Stimulated activated CD4-positive, alpha-beta T cell treated with anti-CD3 and anti-CD28 coated beads, Interleukin-1b, Interleukin-23, amount 100 ng/mL, for 24 hours (primary cell): ENCODE measurements at places on chromosomes 7 and 10.

DNA sequence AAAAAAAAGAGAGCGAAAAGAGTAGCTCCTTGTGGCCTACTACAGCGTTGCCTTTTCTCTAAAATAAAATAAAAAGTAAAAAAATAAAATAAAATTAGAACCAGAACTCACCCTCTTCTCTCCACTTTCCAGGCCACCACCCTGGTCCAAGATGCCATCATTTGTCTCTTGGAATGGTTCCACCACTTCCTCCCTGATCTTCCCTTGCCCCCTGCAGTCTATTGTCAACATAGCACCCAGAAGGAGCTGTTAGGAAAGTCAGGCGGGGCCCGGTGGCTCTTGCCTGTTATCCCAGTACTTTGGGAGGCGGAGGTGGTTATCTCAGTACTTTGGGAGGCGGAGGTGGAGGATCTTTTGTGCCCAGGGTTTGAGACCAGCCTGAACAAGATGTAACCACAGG is 7.6 kb upstream of the GRID2IP start:
- no peak for DNase-seq

DNA sequence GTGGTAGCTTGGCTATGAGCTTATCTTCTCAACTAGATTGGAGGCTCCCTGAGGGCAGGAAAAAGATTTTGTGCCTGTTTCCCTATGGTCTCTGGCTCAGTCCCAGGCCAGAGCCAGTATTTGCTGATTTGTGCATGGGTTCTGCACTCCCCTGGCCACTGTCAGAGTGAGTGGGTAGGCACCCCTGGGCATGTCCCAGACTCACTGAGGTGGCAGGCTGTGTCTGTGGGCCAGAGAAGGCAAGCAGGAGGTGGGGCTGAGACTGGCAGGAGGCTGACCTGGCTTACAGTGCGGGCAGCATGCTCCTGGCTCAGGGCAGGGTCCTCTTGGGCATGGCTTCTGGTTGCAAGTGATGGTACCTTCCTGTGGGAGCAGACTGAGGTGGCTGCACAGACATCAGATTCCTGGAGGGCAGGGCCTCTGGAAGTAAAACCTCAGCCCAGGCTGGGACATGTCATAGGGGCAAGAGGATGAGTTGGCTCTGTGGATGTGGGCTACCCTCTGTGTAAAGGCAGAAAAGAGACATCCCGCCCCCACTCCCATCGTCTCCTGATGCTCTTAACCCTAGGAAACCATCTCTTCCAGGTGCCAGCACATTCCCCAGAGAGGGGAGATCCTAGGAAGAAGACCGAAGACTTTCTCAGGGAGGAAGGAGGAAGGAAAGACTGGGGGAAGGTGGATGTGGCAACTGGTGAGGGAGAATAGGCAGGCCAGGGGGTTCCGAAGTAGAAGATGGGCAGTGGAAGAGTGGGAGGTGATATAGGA is 4.3 kb downstream of the KCP start:
- no peak for DNase-seq

DNA sequence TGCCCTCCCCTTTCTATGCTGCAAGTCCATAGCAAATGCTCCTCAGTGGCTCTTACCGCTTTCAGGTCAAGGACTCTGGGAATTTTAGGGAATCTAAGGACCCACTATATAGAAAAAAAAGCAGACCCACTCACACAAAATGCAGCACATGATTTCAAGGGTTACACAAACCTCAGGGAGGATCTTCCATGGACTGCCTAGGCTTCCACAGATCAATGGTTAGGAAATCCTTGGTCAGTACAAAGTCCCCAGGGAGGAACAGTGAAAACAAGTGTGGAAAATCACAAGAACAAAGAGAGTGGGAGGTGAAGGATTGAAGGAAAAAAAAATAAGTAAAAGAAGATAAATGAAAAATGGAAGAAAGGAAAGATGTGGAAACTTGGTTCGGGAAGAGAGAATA is 188.4 kb downstream of the AHR start:
- no peak for DNase-seq

- DNase-seq, result no peak
Observed at GRCh38 chr10:114281461-114281860, 42.4 kb downstream of the VWA2 start.

DNA sequence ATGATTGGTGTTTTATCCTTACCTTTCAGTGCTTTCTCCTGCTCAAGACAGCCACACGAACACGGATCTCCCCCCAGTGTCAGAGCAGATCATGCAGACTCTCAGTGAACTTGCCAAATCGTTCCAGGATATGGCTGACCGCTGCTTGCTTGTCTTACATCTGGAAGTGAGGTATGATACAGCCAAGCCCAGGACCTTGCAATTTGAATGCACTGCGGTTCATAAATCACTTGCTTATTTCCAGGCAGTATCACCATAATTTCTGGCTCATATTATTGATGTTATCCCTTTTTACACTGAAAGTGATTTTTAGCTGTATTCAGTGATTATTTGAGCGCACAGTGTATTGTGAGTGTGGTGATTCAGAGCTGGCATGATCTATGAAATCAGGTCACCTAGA is 129.7 kb upstream of the LRGUK start:
- DNase-seq, result no peak

GRCh38 chr7:55244006-55244745 is 121.0 kb upstream of the LANCL2 start:
- no peak for DNase-seq

- no peak for DNase-seq
Observed at GRCh38 chr10:13670311-13670710, 83.5 kb downstream of the PRPF18 start.

- no peak for DNase-seq
Observed at GRCh38 chr10:11285171-11285570, 267.5 kb downstream of the CELF2 start.

DNA sequence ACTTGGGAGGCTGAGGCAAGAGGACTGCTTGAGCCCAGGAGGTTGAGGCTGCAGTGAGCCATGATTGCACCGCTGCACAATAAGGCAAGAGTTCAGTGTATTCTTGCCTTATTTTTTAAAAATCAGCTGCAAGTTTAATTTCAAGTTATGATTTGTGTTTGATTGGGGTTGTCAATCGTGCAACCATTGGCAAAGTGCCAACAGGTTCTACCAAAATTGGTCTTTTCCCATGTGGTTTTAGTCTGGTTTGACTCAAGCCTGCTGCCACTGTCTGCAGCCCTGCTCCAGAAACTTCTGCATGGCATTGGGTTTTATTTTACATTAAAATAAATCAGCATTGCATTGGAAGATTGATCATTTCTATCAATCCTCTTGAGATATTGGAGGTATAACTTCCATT is 72.7 kb downstream of the PTPRE start:
- no peak for DNase-seq

GRCh38 chr7:29289156-29290021 is 94.8 kb downstream of the CHN2 start:
- DNase-seq, result no peak

GRCh38 chr7:102412548-102412947 is 16.4 kb downstream of the PRKRIP1 start:
- no peak for DNase-seq

GRCh38 chr7:68288144-68288593 is 1291.5 kb downstream of the TYW1 start:
- no peak for DNase-seq

DNA sequence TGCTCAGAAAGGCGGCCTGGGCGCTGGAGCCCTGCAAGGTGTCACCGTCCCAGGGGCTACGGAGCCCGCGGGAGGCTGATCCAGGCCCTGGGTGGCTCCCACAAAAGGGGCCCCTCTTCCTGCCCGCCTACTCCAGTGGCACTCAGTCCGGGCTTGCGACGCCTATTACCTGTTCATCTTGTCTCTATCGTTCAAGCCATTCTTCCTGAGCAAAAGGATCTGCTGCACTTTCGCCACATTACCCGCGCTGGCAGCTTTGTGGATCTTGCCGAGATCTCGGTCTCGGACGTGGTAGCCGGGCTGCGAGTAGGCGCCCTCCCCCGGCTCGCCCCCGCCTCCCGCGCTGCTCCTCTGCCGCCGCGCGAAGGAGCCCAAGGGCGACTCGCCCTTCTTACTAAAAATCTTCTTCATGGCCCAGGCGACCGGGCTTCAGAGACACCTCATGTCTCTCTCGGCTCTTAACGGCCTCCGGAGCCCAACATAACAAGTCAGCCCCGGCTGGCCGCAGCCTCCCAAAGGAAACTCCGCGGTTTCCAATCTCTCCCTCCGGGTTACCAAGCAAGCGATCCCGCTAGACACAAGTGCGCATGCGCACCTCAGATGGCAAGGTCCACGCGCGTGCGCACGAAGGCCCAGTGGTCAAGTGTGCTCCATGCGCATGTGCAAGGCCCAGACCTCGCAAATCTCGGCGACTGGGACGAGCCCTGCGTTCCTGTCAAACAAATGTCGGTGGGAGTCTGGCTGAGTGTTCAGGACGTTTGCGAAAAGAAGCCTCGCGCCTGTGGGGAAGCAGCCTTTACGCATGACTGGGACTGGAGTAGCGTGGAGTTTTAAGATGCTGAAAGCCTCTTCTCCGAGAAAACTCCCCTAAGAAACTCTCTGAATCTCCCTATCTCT is at the start of gene ANKRD26:
TSS of gene ANKRD26 (minus strand) at position 579 of the 897 bp plus-strand sequence. CDS start at position 411, 168 bp downstream.
- DNase-seq, result peak; percentile 94

DNA sequence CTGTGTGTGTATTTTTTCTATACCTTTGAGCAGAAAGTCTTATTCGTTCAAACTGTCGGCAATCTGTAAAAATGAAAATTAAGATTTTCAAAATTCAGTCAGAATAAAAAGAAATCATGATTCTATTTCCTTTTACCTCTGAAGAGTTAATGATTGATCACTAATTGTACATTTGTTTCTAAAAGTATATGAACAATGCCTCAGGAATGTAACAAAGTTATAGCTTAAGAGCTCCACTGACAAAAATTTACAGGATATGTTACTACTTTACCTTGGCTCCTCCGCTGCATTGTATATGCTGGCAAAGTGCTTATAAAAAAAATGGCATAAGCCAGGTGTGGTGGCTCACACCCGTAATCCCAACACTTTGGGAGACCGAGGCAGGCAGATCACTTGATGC is 225.7 kb downstream of the VTI1A start:
- no peak for DNase-seq

DNA sequence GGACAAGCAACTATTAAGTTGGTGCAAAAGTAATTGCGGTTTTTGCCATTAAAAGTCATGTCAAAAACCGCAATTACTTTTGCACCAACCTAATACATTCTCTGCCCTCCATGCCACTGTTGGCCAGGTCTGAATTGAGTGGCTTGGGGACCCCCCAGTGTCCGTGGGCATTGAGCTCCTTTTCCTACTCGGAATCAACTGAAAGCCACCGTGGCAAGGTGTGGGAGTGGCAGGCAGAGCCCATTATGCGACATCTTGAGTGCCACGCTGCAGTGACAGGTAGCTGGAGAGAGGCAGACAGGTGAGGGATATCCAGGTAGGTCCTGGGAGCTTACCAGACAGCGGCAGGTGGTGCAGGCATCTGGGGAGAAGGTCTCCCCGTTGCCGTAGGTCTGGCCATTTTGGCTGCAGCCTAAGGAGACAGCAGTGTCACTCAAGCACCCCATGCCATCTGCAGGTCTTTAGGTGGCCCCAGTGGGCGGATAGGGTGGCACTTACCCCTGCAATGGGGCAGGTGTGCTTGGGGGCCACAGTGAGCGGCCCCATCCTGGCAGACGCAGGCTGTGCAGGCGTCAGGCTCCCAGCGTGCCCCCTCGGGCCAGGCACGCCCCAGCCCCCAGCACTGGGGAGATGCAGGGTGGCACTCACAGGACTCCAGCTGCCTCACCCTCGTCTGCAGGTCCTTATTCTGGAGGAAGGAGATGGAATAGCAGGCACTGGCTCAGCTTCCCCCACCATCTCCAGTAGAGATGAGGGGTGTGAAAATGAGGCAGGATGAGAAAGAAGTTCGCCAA is 3.5 kb downstream of the KCP start:
- DNase-seq, result no peak

- DNase-seq, result no peak
Observed at GRCh38 chr7:92720604-92721350, 115.6 kb downstream of the CDK6 start.

GRCh38 chr7:4638781-4639575 is 43.1 kb upstream of the FOXK1 start:
- DNase-seq, result no peak

GRCh38 chr10:22633106-22633505 is 81.3 kb downstream of the PIP4K2A start:
- no peak for DNase-seq

DNA sequence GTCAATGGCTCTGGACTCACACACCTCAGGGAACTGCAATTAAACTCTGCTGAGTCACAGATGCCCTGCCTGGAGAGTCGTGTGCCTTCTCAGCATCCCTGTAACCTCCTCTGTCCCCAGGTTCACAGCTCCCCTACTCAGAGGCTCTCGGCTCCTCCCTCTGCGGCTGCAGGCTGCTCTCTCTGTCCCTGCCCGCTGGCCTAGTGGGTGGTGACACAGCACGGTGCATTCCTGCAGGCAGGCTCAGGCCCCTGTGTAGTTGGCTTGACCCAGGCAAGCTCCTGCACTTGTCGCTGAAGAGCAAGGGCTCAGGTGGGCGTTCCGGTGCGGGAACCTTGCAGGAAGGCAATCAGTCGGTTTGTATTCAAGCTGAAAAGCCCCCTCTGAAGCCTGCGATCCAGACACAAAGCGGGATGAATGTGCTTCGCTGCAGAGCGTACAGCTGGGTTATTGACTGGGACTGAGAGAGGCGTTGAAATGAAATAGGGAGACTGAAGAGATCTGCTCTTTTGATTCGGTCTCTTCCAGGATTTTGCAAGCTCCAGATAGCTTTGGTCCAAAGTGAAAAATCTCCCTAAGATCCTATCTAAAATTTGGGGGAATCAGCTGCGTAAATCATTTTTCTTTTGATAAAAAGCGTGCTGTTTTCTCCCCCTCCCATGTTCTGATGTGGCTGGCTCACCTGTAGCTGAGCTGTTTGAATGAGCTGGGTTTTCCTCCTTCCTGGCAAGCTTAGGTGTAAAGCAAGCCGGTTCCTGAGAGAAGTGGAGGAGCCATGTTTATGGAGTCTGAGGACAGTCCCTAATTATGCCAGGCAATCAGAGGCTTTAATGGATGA is 208.7 kb upstream of the PHYHIPL start:
- no peak for DNase-seq

DNA sequence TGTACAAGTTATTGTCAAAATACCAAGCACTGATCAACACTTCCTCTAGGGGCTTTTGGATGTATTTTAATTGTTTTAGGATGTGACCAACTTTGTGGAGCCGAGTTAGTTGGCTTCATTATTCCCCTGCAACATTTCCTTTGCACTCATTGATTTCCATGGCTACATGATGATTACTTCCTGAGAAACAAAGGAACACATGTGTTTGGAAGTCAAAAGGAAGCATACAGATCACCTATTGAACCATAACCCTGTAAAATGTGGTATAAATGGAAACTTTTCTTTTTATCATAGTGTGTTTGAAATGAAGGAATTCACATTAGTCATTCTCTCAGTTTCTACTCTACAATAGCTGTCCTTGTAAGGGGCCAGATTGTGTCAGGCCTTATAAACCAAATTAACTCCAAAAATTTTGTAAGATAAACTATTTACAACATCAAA is 32.2 kb upstream of the EXOC6 start:
- no peak for DNase-seq

- no peak for DNase-seq
Observed at GRCh38 chr7:77469927-77470326, 53.8 kb upstream of the GSAP start.
